GM13976 (cell line): ENCODE measurements at places on chromosomes 16 and 17.

DNA sequence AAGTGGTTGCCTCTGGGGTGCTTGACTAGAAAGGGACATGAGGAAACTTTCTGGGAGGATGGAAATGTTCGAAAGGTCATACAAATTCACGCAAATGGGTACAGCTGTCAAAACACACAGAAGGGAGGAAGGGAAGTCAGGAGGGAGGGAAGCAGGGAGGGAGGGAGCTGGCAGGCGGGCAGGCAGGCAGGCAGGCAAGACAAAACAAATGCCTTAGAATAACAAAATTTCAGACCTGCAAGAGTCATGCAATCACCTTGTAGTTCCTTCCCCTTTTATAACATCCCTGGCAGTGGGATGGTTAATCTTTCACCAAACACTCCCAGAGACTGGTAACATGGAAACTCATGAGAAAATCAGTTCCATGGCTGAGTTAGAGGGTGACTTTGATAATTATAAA, 189.2 kb downstream of the STX8 start:
- DNase-seq, result no peak

GRCh38 chr16:50146479-50147435, 6.3 kb upstream of the TENT4B start:
- DNase-seq, result no peak

DNA sequence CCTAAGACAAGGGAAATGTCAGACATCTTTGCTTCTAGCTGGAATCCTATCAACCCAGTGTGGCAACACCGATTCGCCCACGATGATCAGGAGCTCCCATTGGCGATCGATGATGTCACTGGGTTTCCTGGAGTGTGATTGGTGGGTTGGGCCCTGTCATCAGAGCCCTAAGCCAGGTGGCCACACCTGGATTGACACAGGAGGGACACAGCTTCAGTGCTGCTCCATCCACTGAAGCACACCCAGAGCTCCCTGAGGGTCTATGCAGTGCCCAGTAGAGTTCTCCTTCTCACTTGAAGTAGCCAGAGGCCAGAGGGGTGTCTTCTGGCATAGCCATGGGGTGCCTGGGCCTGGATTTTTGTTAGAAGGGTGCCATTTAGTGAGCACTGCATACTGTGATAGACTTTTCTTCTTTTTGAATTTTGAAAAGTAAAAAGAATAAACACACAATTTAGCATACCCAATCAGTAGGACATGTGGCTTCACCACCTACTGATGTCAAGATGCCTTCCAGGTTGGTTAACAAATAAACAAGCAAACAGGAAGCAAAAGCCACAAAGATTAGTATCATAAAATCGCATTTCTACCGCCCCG, 77.6 kb downstream of the CMIP start:
- DNase-seq, result no peak

- no peak for DNase-seq
Observed at GRCh38 chr17:10460062-10460461, 9.3 kb downstream of the MYH4 start.

DNA sequence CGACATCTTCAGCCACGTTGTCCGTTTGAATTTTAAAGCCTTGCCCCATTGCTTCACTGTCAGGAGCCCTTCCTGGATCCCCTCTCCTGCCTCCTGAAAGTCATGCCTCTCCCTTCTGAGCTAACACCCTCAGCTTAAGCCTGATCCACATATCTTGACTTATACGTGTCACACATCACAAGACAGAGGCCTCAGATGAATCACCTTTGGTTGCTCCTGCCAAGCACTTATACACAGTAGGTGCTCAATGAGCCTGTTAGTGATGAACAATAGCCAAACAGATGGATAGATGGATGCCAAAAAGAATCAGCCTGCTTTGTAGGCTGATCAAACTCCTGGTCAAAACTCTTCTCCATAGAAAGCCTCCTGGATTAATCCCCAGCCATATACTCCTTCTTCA, 31.8 kb downstream of the PITPNM3 start:
- DNase-seq, result no peak

- no peak for DNase-seq
Observed at GRCh38 chr17:31051506-31051905, 43.3 kb upstream of the NF1 start.

- no peak for DNase-seq
Observed at GRCh38 chr17:56114469-56114868, 38.8 kb upstream of the ANKFN1 start.

- no peak for DNase-seq
Observed at GRCh38 chr17:4901648-4902344, 1.1 kb downstream of the CHRNE start.

DNA sequence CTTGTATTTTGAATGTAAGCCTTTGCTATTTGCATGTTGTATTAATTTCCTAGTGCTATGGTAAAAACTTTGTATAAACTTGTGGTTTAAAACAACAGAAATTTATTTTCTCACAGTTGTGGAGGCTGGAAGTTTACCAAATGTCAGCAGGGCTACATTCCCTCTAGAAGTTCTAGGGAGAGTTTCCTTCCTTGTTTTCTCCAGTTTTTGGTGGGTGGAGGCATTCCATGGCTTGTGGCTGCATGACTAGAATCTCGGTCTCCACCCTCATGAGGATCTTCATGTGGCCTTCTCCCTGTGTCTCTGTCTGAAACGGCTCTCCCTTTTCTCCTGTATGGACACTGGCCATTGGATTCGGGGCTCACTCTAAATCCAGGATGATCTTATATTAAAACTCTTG, 482.2 kb upstream of the GOT2 start:
- DNase-seq, result no peak

- no peak for DNase-seq
Observed at GRCh38 chr16:75196836-75197235, 10.1 kb downstream of the CTRB2 start.

- no peak for DNase-seq
Observed at GRCh38 chr17:41421617-41422016, 2.8 kb downstream of the KRT37 start.
